ENCODE measurements at places on chromosomes 1 and 21.
A peak's percentile ranks its signal among the peaks of the same experiment; 100 is the strongest.

DNA sequence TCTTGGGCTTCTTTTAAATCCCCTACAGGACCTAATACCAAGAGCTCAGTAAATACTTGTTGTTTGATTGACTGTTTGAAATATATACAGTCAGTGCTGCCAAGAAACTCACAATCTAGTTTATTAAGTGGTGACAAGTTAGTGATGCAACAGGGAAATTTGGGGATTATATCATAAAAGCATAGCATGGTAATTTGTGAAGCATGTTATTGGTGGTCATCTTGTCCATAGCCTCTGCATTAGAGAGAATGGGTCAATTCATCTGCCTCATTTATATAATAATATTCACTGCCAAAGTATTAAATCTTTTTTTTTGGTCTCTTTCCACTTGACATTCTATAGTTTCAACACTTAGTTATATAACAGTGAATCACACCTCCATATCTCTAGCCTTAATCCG, 138.2 kb upstream of the SPAG17 start:
- no peak for DNase-seq

DNA sequence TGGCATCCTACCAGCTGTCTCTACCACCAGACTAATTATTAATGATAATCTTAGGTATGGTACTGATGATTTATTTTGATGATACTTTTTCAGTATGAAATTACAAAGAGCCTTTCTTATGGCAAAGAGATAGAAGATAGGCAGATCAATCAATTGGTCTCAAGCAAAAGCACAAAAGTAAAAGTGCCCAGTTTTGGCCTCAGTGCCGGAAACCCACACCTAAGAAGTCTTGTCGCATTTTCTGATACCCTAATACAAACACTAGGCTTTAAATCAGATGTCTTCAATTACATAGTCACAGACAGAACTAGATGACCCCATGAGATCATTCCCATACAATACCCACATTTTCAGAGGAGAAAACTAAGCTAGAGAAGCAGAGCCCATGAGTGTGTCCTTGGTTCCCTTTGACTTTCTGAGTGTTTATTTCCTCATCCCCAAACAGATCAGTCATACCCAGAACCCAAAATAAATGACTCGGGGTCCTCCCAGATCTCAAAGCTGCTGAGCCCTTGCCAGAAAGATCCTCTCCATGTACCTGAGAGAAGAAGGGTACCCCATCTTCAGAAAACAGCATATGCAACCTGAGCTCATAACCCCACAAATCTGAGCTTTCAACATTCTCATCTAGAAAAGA, 7.7 kb downstream of the ITPKB start:
- no peak for DNase-seq

- no peak for DNase-seq
Measured at GRCh38 chr1:92944901-92945747, 16.1 kb downstream of the DIPK1A start.

- no peak for DNase-seq
Measured at GRCh38 chr1:35959304-35959703, 28.4 kb downstream of the AGO3 start.

DNA sequence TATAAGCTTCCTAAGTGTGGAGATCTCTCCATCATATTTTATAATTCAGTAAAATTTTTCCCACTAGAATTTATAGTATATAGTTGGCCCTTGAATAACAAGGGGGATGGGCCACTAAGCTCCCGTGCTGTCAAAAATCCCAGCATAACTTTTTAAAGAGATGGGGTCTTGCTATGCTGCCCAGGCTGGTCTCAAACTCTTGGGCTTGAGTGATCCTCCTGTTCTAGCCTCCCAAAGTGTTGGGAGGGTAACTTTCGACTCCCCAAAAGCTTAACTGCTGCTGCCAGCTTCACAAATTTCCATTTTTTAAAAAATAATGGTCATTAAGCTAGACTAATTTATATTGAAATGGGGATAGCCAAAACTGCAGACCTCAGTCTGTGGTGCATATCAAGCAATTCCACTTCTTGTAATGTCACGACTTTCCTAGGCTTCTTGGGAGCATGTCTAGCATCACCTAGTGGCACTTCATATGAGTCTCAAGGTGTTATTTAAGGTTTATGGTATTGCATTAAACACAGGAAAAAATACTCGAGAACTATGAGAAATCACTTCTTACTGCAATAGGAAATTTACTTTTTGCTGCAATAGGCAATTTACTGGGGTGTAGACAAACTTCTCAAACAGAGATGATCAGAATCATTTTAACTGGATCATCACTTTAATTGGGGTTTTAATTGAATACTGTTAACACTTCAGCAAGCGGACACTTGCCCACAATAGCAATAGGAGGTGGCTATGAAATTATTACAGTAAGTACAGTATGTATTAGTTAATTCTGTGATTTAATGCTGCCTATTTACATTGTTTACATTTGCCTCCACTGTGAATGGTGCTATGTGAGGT, 19.3 kb upstream of the ACTA1 start:
- peak; percentile 5 for DNase-seq

DNA sequence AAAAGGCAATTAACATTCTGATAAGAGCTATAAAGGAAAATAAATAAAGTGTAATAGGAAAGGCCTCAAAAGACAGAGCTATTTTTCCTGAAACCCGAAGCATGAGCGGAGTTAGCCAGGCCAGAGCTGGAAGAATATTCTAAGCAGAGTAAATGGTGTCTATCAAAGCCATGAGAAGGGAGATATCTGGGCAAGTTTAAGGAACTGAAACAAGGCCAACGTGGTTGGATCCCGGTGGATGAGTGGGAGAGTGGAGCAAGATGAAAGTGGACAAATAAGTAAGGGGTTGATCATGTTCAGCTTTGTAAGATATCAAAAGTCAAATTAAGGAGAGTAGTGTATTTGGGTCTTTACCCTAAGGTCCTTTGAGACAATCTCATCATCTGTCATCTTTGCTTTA, 234.0 kb downstream of the TM2D1 start:
- DNase-seq: no peak

DNA sequence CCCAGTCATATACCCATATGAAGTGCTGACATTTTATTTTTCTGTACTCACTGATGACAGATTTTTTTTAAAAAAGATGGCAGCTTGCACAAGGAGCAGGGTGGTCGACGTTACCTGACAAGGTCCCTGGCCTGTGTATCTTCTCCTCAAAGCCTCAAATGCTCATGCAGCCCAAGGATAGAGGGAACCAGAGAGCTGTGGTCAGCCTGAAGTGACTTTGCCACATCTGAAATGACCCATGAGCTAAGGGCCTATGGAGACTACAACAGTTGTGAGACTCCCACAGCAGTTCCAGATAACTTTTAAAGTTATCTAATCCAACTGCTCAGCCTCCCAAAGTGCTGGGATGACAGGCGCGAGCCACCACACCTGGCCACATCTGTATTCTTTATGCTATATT, 131.1 kb downstream of the GLUL start:
- DNase-seq: no peak

DNA sequence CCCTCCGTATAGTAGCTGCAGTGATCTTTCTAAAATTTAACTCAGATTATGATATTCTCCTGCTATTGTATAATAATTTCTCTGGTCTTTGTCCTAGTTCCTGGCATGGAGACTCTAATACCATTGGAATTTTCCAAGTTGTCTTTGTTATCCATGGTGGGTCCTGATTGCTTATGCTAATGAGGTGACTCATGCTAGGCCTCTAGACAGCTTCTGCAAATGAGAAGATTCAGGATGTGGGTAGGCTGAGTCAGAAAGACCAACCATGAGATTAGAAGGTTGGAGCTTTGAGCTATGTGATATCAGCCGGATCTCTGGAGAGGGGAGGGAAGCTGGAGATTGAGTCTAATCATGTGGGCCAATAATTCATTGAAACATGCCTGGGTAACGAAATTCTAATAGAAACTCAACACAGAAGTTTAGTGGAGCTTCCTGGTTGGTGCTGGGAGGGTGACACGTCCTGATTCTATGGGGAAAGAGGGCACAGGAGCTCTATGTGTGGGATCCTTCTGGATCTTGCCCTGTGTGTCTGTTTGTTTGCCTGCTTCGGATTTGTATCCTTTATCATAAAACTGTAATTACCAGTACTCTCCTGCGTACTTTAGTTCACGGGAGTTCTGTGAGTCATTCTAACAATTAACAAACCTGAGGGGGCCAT, 73.2 kb upstream of the CNIH3 start:
- peak; percentile 1 for DNase-seq

Data from CD4-positive, alpha-beta T cell treated with Interferon alpha-2 for 1 hour (primary cell).